ENCODE measurements at places on chromosomes 12 and 14.

GRCh38 chr14:20539906-20540305 is 20.9 kb downstream of the RNASE9 start:
- DNase-seq, result no peak

GRCh38 chr12:14825256-14825655 is 11.3 kb upstream of the SMCO3 start:
- DNase-seq, result no peak

GRCh38 chr14:67417633-67418032 is 5.7 kb upstream of the PLEK2 start:
- no peak for DNase-seq

GRCh38 chr12:68287106-68287505 is 33.7 kb upstream of the IL22 start:
- no peak for DNase-seq
